NCI-H1105 treated with DMSO at 0.1 percent for 48 hours (cell line): ENCODE measurements at places on chromosomes 16 and 17.

DNA sequence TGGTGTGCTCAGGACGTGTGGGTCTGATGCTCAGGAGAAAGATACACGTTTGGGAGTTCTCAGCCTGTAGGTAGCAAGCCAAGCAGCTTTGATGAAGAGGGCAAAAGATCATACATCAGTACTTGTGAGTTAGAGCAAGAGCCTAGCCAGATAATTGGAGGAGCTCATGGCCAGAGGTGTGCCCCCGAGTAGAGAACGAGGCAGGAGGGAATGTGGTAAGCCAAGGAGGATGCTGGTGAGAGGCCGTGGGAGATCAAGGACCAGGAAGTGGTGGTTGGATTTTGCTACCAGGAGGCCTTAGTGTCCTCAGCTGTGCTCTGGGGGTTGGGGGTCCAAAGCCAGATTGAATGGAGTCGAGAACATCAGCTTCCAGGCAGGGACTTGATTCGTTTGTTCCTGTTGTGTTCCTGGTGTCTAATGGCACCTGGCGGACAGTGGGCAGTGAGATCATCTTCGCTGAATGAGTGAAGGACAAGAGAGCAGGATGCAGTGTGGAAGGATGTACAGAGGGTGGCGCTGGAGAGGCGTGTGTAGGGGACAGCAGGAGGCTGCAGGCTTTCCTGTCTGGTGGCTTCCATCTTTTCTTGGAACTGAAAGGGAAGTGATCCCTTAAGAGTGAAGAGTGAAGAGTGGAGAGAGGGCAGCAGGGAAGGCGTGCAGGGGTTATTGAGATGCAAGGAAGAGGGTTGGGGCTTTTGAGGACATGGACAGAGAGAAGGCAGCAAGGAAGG lies 11.6 kb downstream of the FBXL19 start:
- no peak for DNase-seq

- no peak for DNase-seq
Measured at GRCh38 chr17:66488864-66489263, 186.5 kb downstream of the PRKCA start.

DNA sequence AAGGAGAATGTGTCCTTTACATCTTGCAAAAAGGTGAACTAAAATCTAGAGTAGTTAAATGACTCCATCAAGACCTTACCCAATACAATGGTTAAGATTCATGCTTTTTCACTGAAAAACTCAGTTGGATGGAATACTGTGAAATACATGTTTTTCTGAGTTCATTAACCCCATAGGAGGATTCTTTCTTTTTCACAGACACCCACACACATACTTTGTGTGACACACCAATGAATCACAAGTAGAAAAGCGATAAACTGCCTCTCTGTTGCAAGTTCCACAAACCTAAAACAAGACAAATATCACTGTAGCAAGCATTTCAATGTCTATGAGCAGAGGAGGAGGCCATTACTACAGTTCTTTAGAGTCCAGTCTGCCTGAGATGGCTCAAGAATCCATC lies 258.8 kb upstream of the CDH5 start:
- no peak for DNase-seq

DNA sequence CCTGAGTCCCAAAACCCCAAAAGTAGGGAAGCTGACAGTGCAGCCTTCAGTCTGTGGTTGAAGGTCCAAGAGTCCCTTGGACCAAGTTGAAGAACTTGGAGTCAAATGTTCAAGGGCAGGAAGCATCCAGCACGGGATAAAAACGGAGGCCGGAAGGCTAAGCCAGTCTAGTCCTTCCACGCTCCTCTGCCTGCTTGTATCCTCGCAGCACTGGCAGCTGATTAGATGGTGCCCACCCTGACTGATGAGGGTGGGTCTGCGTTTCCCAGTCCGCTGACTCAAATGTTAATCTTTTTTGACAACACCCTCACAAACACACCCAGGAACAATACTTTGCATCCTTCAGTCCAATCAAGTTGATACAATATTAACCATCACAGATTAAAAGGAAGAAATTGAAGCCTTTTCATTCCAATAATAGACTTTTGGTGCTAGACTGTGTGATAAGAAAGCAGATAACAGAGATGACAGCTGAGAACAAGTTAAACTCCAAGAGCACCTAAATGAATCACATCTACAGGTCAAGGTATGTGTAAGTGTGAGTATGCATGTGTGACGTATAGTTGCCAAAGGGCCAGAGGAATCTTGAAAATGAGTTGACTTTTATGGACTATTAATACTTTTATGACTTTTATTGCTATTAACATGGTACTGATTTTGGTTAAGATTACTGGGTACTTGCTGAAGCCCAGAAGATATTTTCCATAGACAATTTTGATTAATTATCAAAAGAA lies 933.5 kb upstream of the SOX9 start:
- DNase-seq = no peak

GRCh38 chr17:73827627-73828291 lies 183.5 kb upstream of the SDK2 start:
- DNase-seq = no peak

DNA sequence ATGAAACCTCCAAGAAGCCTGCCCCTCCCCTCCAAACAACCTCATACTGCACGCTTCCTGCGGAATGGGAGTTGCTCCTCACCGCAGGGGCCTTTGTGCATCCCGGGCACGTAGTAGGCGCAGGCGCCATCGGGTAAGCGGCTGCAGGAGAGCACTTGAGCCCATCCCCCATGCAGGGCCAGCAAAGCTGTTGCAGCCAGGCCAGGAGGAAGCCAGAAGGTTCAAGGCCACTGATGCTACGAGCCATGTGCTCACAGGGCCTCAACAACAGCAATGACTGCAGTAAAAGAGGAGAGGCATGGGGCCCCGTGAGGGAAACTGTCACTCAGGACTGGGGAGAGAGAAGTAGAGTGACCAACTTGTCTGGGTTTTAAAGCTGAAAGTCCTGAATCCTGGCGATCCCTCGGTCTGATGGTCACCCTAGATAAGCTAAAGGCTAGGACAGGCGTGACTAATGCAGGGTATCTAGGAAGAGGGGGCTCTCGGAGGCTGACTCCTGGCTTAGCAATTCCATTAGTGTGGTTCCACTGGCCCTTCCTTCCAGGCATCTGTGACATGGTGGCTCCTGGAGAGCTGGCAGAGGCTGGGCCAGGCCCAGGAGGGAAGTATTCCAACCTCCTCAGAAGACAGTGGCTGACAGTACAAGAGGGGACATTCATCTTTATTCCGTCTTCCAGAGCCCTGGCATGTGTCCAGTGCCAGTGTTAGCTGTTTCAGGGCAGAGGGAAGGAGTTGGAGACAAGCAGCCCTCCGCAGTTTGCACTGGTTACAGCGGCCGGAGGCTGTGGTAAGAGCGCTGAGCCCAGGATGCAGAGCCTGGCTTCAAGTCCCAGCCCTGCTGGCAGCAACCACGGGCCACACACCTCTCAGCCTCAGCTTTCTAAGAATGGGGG lies 20.8 kb downstream of the GOSR2 start:
- peak; percentile 13 for DNase-seq

DNA sequence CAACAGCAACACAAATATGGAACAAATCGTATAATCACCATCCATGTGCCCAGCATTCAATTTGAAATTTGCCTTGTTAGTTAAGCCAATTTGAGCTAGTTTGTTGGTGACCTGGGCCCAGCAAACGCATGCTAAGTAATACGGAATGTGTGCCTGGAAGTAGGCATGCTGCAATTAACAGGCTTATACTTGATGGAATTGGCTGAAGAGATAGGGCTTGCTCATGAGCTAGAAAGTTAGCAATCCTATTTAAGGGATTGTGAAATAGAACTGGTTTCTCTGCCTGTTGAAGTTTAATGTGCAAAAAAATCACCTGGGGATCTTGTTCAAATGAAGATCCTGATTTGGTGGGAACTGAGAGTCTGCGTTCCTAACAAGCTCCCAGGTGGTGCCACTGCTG lies 8.5 kb upstream of the LPO start:
- DNase-seq = no peak

GRCh38 chr17:41153856-41154255 lies 4.2 kb upstream of the KRTAP4-5 start:
- peak; percentile 51 for DNase-seq

GRCh38 chr16:13437413-13437795 lies 482.6 kb upstream of the ERCC4 start:
- no peak for DNase-seq

DNA sequence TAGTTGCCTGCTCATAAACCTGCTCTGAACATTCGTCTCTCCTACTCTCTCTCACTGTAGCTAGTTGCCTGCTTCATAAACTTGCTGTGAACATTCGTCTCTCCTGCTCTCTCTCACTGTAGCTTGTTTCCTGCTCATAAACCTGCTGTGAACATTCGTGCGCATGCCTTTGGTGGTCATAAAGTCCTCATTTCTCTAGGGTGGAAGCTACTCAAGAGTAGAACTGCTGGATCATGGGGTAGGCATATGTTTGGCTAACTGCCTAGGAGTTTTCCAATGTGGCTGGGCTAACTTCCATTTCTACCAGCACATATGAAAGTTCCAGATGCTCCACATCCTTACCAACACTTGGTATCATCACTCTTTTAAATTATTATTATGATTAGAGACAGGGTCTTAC lies 174.6 kb upstream of the RPH3AL start:
- DNase-seq = no peak

DNA sequence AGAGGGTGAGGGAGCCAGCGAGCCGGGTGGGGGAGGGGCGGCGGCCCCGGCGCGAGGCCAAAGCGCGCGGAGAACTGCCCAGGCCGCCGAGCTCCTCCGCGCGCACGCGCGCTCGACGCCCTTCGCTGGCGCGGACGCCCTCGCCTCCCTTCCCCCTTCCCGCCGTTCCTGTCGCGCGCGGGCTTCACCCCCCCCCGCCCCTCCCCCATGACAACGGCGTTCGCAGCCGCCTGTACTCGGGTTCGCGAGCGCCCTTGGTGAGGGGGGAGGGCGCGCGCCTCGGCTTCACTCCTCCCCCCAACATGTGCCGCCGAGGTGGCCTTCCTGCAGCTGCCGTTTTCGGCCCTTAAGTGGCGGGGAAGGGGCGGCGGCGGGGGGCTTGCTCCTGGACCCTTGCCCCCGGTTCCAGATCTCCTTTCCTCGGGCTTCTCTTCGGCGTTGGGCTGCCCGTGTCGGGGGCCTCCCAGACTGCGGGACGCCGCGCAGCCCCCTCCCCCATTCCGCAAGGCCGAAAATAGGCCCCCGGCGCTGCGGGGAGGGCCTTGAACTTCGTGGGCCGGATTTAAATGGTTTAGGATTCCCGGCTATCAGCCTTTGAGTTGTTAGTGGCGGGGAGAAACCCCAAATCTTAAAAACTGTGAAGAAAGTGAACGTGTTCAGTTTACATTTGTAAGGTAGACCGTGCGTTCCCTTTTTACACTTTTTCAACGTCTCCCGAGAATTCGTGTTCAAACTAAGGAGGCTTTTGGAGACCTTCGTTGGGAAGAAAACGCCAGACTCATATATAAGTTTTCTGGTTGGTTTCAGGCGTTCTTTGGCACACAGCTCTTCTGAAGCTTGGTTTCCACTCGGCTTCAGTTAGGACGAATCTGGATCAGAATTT lies 653 bp downstream of the SRRM2 start:
- DNase-seq = peak; percentile 50

DNA sequence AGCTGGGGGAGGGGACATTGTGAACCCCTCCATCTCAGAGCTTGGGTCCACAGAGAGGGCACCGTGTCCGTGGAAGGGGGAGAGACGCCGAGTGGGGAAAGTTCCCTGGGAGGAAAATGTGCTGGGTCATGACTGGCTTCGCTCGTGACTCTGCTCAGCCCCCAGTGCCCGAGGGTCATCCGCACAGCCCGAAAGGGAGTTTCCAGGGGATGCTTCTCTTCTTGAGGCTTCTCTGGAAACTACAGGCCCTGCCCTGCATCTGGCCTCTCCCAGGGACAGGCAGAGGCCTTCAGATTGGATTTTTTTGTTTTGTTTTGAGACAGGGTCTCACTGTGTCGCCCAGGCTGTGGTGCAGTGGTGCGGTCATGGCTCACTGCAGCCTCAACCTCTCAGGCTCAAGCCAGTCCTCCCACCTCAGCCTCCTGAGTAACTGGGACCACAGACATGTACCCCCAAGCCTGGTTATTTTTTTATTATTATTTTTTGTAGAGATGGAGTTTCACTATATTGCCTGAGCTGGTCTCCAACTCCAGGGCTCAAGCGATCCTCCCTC lies 9.8 kb upstream of the GSE1 start:
- no peak for DNase-seq
